NB4 (cell line): ENCODE measurements at places on chromosomes 16 and 17.

DNA sequence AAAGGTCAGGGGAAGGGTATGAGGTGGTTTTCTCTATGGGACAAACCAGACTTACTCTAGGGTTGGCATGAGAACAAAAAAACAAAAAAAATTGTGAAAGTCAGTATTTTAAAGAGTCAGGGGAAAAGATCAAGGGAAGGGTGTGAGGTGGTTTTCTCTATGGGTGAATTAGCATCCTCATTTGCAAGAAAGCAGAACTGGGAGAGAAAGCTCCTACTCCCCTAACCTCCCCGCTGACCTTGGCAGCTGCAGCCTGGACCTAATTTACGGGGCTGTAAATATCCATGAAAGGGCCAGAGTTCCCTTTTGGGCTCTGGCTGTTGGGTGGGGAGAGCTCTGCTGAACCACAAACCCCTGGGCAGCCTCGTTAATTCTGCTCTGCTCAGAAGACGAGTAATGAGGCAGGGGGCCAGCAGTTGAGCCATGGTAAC, 10.6 kb downstream of the RHBDL3 start:
- DNase-seq: peak; percentile 96

- DNase-seq: no peak
Measured at GRCh38 chr16:55555436-55555835, 11.0 kb upstream of the CAPNS2 start.

DNA sequence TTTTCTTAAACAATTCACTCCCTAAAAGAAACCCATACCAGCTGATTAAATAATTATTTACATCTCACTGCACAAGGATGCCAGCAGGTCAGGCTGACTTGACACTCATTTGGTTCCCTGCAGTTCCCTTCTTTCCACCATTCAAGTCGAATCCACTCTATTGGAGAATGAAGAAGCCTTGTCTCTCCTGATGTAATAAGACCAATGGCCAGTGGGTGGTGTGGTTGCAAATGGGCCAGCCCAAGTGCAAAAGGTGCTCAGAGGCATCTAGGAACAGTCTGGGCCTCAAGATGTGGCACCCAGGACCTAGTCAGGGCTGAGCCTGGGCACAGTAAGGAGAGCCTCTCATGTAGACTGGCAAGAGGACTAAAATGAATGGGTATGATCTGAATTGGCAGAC, 9.3 kb downstream of the C16orf78 start:
- DNase-seq: peak; percentile 12

- peak; percentile 51 for DNase-seq
Measured at GRCh38 chr17:55897301-55897700, 146.4 kb downstream of the PCTP start.

GRCh38 chr17:39738983-39739884, 1.5 kb downstream of the GRB7 start:
- no peak for DNase-seq

DNA sequence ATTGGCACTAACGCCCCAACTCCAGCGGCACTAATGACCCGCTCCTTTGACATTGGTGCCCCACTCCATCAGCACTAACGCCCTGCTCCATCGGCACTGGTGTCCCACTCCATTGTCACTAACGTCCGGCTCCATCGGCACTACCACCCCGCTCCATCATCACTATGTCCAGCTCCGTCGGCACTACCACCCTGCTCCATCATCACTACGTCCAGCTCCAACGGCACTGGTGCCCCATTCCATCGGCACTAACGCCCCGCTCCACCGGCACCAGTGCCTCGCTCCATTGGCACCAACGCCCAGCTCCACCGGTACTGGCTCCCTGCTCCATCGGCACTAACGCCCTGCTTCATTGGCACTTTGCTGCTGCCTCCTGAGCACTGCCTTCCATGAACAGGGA, 7.5 kb downstream of the ZNF213 start:
- DNase-seq: no peak

- no peak for DNase-seq
Measured at GRCh38 chr16:47887496-47887895, 268.3 kb downstream of the ABCC12 start.

GRCh38 chr17:17573912-17574311, 17.6 kb downstream of the PEMT start:
- DNase-seq: no peak

DNA sequence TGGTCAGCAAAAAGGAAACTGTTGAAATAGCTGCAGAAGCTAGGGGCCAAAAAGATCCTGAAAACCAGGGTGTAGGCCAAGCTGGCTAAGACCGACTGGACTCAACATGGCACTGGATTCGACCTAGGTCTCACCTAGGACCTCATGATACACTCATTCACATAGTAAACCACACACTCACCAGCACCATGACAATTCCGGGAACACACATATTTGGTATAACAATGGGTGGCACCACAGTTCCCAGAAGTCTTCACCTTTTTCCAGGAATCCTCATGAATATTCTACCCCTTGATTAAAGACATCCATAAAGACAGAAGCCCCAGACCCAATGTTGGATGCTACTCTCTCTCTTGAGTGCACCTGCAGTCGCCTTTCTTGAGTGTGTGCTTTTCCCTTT, 460.1 kb downstream of the TMEM114 start:
- DNase-seq: no peak

DNA sequence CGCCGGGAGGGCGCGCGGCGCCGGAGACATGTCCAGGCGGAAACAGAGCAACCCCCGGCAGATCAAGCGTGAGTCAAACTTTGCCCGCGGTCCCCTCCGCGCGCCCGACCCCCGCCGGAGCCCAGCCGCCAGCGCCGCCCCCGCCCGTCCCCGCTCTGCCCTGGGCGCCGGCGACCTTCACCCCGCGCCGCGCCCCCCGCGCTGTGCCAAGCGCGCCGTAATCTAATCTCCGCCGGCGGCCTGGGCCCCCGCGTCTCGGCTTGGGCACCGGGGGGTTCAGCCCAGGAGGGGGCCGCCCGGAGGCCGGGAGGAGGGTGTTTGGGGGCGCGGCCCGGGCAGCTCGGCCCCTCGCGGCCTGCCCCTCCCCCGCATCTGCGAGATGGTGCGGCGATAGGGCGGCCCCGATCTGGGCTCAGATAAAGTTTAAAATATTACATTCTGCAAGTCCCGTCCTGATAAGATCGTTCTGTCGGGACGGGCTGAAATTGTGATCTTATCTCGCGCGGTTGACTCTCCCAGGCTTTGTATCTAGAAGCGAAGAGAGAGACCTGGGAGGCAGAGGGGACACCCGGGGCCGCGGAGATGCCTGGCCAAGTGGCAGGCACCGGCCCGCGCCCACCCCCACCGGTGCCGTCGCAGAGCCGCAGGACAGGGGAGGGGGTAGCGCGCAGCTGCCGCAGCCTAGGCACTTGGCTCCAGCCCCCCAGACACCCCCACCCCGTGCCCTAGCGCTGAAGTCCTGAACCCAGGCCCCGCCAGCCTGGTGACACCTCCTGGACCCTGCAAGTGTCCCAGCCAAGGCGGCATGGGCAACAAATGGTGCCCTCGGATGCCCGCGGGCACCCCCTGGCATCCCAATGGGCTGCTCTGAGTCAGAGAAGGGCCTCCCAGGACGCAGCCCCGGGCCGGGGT, 787 bp downstream of the ZFPM1 start:
- DNase-seq: peak; percentile 68

DNA sequence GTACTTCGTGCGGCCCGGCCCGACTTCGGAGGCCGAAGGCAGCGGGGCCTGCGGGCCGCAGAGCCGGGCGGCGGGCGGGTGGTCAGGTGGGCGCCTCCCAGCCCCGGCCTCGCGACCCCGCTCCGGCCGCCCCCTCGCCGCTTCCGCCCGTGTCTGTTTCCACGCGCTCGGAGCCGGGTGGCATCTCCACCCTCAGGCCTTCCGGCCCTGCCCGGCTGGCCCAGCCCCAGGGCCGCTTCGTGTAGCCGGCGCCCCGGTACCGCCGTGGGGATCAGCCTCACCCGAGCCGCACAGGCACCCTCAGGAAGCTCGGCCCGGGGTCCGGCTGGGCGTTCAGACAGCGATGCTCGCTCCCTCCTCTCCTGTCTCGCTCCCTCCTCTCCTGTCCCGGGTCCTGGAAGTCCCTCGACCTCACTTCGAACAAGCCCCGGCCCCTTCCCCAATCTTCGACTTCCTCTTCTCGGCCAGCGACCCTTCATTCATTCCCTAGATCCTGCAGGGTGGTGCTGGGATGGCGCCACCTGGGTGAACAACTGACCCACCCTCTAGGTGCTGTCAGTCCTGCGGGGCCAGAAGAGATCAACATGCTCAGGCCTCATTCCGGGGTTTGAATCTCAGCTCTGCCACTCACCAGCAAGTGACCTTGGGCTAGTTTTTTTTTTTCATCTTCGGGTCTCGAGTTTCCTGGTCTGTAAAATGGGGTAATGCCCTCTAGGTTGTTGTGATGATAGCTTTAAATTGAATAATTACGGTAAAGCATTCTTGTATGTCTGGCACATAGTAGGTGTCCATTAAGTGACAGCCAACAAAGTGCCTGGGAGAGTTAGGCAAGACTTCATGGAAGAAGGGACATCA, 610 bp downstream of the VPS4A start:
- peak; percentile 66 for DNase-seq

GRCh38 chr17:61761827-61762226, 101.5 kb downstream of the BRIP1 start:
- DNase-seq: no peak

DNA sequence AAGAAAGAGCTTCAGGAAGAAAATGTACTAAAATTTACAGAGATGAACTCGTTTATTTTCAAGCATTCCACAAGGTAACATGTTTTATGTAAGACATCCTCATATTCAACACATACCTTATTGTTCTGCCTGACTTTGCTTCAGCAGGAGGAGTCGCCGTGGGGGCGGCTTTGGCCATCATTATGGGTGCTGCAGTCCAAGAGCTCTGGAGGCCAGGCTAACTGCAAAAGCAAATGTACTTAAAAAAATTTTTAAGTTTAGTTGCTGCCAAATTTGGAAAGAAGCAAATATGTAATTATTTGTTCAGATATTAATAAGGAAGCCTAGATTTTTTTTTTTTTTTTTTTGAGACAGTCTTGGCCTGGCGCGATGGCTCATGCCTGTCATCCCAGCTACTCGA, 4.1 kb upstream of the SPG7 start:
- DNase-seq: no peak

DNA sequence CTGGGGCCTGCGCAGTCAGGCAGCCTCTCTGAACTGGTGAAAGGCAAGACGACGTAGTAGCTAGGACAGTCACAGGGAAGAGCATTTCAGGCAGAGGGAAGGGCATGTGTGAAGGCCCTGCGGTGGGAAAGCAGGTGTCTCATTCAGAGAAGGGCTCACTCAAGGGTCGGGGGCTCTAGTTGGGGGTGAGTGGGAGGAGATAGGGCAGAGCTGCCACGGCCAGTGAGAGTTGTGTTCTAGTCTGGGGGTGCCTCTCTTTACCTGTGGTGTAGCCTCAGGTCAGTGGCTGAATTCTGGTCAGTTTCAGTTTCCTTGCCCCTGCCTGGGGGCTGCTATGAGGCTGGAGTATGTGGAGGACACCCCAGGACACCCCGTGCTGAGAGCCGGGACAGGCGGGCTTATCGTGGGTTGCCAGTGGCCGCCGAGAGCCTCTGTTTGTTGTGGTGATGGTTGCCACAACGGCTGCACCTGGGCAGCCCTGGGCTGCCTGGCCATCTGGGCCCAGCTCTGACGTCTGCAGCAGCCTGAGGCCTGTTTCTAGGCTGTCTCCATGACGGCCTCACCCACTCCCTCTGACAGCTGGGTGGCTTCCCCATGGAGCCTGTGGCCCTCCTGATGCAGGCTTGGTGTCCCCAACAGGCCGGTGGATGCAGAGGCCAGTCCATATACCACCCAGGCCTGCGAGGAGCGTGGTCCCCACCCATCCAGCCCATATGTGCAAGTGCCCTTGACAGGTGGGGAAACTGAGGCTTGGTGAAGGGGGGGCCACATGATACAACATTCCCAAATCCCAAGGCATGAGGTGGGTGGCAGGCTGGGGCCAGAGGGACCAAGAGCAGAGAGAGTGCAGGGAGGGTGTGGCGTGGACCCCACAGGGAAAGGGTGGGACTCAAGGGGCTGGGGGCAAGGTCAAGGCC, 10.8 kb downstream of the MAP2K3 start:
- DNase-seq: peak; percentile 8

DNA sequence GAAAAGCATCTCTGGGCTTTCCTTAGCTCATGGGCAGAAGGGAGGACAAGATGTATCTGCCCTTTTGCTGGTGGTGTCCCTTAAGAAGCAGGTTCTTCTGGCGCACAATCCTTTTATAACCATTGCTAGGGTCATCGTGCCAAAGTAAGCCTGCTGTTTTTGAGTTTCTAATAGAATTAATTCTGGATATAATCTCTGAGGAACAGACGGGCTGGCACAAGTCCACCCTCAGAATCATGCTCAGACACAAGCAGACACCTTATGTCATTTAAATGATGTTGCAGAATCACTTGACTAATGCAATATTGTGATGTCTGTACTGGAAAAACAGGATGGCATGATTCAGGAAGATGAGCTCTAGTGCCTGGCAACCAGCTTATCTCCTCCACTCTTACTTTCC, 18.8 kb upstream of the MMD start:
- no peak for DNase-seq

GRCh38 chr16:84268291-84269040, 26.2 kb upstream of the WFDC1 start:
- no peak for DNase-seq

DNA sequence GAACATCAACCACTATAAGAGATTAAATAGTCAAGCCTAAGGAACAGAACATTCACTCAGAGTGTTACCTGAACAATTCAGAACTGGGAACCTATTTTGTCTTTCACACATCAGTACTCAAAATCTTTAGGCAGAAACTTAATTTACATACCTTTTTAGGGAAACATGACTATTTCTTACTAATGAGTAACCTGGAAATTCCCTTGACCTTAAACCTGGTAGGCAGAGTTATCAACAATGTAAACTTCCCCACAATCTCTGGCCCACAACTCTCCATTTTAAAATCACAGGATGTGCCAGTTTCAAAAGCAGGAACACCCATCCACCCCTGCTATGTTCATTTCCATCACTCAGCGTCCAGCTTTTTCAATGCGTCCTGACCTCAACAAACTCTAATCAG, 132.9 kb upstream of the ANKFN1 start:
- DNase-seq: no peak

DNA sequence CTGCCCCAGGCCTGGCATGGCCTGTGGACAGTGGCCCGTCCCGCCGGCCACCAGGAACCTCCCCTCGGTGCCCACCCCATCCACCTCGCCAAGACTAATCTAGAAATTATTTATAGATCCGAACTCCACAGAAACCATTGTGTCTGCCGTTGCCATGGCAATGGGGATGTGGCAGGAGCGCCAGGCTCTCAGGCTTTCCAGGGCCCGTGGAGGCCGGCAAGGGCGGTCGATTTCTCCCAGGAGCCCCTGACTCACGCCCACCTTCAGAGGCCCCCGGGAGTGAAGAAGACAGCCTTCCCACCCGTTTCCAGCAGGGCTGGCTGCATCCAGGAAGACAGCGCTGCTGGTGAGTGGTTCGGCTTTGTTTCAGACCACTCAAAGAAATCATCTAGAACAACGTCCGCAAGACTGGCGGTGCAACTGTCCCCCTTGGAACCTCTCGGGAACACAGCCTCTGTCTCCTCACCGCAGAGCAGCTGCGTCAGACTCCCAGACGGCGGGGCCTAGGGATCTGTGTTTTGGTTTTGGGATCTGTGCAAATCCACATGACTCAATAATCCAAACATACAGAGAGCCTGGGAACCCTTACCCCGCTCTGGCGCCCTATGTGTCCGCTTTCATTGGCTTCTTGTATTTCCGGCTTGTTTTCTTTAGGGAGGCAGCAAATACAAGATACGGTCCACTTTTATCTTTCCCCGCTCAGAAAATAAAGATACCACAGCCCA, 48.5 kb upstream of the ZCCHC14 start:
- no peak for DNase-seq

- no peak for DNase-seq
Measured at GRCh38 chr17:441155-441950, 88.7 kb upstream of the RPH3AL start.

GRCh38 chr17:82702231-82702927, 3.9 kb upstream of the RAB40B start:
- no peak for DNase-seq

GRCh38 chr16:12569061-12569460, 234.6 kb downstream of the CPPED1 start:
- DNase-seq: no peak
